ENCODE measurements at places on chromosomes 16 and 17. TPM values are rescaled to one million over a fixed set of nuclear protein-coding genes. Genes with fewer than 3 reads are reported as not detected.
A peak's percentile ranks its signal among the peaks of the same experiment; 100 is the strongest.

Gene MT1H
- not detected for total RNA-seq

Gene ZNF423
- total RNA-seq: 0.20 TPM

Gene C17orf100
- 3.1 TPM for total RNA-seq

Gene KCNG4
- total RNA-seq: not detected

Gene KRTAP17-1
- total RNA-seq: not detected

Gene TNFRSF13B
- total RNA-seq: not detected

- no peak for DNase-seq
Measured at GRCh38 chr16:89472711-89473075, 17.7 kb downstream of the ANKRD11 start.

DNA sequence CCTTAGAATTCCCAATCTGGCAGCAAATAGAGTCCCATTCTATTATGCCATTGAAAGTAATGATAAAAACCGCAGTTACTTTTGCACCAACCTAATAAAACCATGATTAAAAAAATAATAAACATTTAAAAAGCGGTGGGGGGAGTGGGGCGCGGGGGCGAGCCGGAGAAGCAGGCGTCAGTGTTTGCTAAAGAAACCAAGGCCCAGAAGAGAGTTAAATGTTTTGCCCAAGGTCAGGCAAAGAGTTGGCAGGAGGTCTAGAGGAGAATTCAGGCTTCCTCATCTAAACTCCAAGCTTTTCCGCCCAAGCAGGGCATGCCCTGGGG is 9.7 kb upstream of the PRSS22 start:
- DNase-seq: no peak

GRCh38 chr17:76513306-76513692 is 12.1 kb upstream of the RHBDF2 start:
- no peak for DNase-seq

- DNase-seq: peak; percentile 56
Measured at GRCh38 chr16:55494994-55495421, 13.9 kb upstream of the LPCAT2 start.

DNA sequence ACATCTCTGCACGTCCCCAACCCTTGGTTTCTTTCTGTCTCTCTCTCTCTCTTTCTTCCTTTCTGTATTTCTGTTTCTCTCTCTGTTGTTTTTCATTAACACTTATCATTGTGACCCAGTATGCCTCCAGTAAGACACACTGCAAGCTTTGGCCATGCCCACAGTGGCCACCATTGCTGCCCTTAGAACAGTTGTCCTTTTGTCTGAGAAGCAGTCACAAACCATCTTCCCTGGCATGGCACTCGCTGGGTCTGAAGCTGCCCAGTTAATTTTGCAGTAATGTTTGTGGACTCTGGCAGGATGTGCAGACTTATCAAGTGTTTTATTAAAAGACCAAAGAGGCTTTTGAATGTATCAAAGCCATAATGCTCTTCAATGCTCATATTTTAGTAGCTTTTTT is 146.9 kb downstream of the MSI2 start:
- no peak for DNase-seq

GRCh38 chr16:83400234-83400633 is 407.5 kb upstream of the HSBP1 start:
- peak; percentile 14 for DNase-seq

GRCh38 chr16:20626966-20627365 is 50.8 kb upstream of the ACSM2B start:
- no peak for DNase-seq

DNA sequence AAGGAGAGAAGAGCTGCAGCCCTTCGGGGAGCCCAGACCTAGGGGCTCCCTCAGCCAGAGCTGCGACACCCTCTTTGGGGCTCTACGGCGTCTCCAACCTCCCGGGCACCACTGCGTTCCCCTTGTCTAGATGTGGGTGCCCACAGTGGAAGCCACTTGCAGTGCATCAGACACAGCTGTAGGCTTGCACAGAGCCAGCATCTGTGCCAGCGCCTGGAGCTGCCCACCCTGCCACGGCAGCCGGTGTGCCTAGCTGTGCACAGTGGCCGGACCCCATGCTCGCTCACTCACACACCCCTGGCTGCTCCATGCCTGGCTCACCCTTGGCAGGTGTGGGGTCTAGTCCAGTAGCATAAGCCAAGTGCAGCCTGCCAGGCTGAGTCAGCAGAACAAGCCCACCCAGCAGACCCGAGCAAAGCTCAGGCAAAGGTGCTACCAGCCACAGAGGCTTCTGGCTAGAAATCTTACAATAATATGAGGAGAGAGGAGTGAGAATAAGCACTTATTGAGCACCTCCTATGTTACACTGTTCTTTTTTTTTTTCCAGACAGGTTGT is 12.9 kb upstream of the KDM8 start:
- DNase-seq: no peak

GRCh38 chr17:66448026-66448639 is 145.7 kb downstream of the PRKCA start:
- DNase-seq: no peak

- DNase-seq: peak; percentile 90
Measured at GRCh38 chr17:2828397-2829038, 32.3 kb downstream of the RAP1GAP2 start.

DNA sequence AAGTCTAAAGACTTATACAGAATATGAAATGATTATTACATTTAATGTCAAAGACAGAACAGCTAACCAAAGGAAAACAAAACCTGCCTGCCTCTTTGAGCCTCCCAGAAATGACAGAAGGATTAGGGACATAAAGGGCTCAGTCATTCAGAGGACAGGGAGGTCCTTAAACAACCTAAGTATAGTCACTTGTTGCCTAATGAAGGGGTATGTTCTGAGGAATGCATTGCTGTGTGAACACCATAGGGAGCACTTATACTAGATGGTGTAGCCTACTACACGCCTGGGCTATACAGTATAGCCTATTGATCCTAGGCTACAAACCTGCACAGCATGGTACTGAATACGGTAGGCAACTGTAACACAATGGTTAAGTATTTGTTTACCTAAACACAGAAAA is 106.4 kb downstream of the PARN start:
- DNase-seq: no peak

DNA sequence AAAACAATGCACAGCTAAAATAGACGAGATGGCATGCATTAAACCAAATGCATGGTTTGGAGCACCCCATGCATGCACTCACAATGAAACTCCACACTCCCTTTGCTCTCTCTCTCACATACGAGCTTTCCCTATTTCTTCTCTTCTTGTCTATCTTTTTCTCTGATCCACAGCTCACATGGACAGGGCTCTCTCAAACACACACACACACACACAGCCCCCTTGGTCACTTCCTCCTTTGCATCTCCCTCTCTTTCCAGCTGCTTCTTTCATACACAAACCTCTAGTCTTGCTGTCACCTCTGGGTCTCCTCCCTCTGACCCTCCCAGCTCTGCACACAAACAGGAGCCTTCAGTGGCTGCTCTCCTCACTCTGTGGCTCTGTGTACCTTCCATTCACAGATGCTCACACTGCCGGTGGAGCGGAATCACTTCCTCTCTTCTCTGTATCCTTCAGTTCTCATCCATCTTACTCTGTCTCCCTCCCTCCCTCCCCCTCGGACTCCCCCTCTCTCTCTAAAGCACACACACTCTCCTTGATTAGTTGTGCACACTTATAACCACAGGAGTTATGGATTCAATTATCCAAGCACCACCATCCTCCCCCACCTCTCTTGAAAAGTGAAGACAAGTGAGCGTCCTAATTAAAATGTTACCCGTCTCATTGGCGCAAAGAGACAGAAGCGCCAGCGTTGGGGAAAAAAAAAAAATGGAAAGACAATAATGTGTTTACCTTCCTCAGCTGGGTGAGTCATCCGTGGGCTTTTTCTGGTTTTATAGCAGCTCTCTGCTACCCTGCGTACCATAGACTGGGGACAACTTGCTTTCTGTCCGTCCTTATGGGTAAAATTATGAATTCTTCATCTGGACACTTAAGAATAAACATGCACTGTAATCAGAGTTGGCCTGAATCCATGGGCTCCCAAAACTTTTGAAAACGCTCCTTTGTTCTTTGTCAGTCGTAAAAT is 90.8 kb downstream of the SHISA6 start:
- no peak for DNase-seq

DNA sequence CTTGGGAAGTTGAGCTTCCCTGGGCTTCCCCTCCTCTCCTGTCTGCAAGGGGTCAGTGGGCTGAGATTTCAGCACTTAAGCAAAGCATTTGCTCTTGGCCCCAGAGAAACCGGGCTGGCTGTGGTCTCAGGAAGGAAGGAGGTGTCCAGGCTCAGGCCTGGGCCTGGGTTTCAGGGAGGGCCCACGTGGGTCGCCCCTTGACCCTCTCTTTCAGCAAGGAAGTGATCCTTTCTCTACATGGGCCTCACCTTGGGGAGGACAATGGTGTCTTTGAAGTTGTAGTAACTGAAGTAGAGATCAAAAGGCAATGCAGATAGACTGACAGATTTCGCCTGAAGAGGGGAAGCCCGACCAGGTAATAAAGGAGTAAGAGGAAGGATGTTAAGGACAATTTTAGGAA is 2.7 kb downstream of the NOD2 start:
- DNase-seq: peak; percentile 18
